ENCODE measurements at places on chromosomes 5 and 9.

- DNase-seq = no peak
These were observed 210.1 kb upstream of the MVB12B start for GRCh38 chr9:126116351-126117157.

GRCh38 chr9:100057624-100058023, 41.2 kb downstream of the ERP44 start:
- DNase-seq = no peak

- no peak for DNase-seq
These were observed 171.3 kb downstream of the NR2F1-AS1 start for GRCh38 chr5:93409691-93410090.

GRCh38 chr9:21078702-21079101, 960 bp upstream of the IFNB1 start:
- no peak for DNase-seq

DNA sequence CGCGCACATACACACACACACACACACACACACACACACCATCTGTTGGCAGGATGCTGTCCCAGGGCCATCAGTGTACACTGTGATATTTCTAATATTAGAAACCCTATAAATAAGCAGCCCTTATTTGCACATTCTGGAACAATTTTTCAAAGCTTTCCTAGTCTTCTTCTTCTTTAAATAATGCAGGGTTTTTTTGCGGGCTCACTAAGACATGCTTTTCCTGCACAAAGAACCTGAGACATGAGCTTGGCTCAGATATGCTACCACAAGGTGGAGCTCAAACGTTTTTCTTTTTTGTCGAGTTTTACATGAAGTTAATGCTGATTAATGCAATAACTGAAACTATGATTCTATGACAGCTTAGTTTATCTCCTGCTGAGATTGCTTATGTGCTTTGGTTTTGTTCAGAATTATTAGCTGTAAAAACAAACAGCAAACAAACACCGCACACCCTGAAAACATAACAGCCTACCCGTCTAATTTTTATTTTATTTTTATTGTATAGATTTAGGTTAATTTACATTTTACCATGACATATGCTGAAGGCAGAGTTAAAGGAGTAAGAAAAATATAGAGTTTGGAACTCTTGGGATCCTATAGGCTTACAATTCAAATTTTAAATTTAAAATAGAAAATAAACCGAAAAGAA, 95.8 kb downstream of the ALDH1A1 start:
- DNase-seq = no peak

- DNase-seq = no peak
These were observed 80.5 kb downstream of the AMBP start for GRCh38 chr9:113997610-113998009.

DNA sequence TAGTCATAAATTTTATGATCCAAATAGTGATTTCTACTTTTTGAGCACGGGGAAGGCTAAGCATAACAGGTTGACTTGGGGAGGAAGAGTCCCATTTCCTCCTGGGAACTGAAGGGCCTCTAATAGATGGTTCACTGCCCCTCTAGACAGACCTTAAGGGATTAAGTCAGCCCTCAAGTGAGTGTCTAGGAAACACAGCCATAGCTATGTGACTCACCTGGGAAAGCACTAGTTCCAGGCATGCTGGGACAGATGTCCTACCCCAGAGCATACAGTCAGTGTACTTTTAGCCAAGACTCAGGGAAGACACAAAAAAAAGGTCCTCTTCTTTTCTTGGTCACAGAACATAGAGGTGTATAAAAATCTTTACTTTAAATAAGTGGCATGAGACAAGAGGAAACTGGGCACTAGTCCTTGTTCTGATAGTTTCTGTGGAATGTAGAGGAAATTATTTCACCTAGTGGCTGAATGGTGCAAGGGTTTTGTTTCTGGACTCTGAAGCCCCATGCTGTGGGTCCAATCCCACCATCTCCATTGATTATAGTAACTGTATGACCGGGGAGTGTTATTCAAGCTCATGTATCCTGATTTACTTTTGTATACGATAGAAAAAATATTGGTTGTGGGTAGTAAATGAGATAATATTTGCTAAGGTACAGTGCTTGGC, 86.0 kb downstream of the NREP start:
- DNase-seq = no peak

GRCh38 chr9:8436786-8437185, 637.2 kb upstream of the DMAC1 start:
- DNase-seq = no peak

- DNase-seq = no peak
These were observed 1.2 kb upstream of the NSD1 start for GRCh38 chr5:177132136-177133095.

DNA sequence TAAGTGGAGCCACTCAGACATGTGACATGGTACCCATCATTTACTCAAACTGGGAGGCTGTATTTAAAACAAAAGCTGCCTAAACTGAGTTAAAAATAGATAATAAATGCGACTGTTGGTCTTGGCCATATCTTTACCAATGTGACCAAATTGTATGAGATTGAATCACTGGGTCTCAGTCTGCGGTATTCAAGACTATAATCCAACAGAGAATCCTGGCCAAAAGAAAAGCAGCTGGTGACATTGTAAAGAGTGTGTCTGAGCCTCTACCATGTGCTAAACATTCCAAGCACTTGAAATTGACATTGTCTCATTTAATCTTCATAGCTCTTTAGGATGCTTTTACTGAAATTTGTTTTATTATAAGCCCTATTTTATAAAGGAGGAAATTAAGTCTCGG, 282.6 kb downstream of the ZNF608 start:
- no peak for DNase-seq

DNA sequence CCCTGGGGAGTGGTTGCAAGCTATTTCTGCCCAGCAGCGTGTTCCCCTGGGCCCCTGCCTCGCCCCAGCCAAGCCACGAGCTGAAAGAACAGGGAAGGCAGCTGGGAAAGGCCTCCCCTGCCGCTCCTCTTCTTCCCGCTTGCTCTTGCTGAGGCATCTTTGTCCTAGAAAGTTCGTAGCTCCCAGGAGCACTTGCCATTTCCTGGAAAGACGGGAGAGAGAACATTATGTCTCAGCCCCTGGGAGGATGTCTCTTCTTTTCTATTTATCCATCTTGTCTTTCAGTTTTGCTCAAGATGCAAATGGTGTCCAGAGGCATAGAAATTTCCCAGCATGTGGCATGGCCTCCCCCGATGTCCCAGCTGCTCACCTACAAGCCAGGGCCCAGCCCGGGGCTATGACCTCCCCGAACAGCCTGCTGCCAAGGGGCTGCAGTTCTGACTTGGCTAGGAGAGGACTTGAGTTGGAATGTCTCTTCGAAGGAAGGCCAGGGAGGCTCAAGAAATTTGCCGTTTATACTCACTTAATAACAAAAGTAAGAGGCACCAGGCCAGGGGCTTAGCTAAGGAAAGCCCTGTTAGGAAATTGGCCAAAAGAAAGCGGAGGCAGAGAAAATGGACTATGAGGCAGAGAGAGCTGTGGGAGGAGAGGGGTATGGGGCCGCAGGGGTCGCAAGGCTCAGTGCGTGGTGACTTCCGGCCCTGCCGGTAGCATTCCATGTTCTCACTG, 87.3 kb downstream of the LIFR start:
- no peak for DNase-seq

DNA sequence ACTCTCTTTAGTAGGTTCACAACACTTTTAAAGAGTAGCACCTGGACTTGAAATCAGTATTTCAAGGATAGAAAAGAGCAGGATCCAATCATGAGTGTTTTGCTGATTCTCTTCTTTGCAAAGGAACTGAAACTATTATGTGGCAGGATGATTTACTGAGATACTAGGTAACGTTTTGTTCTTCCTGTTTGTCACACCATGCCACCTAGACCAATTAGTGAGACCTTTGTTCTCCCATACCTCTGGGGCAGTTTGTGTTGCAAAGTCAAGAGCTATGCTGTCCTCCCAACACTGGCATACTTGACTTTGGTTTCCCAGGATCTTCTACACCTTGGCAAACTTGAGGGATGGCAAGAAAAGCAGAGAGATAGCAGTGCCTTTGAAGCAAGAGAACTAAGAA, 43.4 kb downstream of the PPP1R2B start:
- DNase-seq = no peak

GRCh38 chr5:112316006-112316405, 103.1 kb downstream of the EPB41L4A start:
- no peak for DNase-seq

GRCh38 chr5:125461641-125462072, 715.2 kb upstream of the ZNF608 start:
- no peak for DNase-seq

GRCh38 chr5:12399868-12400267, 495.6 kb upstream of the CTNND2 start:
- DNase-seq = no peak

GRCh38 chr9:123316053-123316718, 39.8 kb upstream of the CRB2 start:
- no peak for DNase-seq

DNA sequence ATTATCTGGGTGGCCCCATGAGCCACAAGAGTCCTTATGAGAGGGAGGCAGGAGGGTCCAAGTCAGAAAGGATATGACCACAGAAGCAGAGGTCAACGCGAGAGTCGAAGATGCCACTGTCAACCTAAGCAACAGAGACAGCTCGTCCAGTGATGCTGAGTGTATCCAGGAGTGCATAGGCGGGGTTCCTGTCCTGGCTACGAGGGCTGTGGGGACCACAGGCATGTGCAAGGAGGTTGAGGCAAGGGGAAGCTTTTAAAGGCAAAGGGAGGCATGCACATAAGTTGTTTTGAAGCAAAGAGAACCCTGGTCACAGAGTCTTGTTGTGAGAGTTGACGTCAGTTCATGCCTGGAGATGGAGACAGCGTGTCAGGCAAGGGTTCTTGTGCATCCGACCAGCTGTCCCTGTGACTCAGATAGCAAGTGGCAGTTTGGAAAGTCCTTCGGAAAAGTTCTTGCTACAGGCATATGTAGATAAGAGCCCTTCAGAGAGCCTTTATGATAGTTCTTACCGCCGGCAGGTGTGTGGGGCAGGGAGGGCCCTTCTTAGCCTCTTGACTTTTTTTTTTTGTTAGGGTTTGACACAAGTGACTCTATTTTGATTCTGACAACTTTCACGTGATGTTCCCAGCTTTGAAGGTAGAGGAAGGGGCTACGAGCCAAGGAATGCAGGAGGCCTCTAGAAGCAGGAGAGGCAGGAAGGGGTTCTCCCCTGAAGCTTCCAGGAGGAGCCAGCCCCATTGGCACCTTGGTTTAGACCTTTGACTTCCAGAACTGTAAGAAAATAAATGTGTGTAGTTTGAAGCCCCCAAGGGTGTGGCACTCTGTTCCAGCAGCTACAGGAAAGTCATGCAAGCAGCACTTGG, 66.0 kb upstream of the FCN1 start:
- DNase-seq = no peak

DNA sequence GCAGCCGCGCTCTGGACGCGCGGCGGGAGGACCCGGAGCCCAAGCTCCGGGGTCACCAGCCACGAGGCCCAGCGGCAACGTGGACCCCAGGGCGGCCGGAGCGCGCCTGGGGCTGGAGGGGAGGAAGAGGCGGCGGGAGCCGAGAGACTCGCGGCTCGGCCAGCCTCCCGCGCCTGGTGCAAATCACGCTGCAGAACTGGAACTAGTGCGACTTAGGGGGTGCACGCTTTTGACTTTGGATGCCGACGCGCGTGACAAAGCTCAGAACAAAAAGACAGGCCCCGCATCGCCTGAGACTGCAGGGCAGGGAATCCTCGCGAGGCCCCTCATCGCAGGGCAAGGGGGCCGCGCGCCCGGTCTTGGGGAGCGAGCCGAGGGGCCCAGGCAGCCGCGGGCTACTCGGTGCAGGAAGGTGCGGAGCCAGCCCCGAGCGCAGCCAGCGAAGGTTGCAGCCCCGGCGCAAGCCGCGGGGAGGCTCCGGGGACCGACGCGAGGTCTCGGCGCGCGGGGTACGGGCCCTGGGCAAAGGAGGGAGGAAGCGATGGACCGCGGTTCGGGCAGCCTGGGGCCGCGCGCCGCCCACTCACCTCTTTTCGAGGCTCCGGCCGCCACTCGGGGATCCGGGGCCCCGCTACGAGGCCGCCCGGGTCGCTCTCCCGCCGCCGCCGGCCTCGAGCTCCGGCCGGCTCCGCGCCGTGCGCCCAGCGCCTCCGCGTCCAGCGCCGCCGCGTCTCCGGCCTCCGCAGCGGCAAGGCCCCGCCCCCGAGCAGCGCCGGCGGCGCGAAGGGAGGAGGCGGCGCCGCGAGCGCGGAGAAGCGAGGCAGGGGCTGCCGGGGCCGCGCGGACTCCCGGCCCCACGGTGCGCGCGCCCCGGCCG, at the start of gene GOLM1:
TSS of gene GOLM1 (minus strand) at position 735 of the 877 bp plus-strand sequence. CDS start 20,238 bp downstream, outside the sequence.
- no peak for DNase-seq

GRCh38 chr9:108544866-108545265, 310.9 kb downstream of the ACTL7B start:
- no peak for DNase-seq

DNA sequence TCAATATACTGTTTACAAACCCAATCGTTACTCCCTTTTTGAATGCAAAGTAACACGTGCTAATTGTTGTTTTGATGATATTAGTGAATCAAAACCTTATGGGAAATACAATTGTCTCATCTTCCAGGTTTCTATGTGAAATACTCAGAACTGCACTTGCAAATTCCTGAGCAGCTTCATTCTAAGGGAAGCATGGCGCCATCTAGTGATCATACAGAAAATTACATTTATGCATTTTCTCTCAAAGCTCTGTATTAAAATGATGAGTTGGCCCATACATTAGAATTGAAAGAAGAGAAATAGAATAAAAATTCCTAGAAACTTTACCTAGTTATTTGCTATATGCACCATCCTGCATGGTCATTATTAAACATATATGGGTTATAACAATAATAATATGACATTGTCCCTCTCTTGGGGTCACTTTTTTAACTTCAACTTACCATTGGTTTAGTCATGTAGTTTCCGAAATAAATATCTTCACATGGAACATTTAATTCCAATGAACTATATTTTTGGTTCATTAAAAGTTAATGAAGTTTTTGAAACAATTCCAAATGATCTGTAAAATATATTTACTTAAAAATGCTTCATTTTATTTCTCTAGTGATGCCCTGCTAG, 220.0 kb downstream of the PDE4D start:
- DNase-seq = no peak

DNA sequence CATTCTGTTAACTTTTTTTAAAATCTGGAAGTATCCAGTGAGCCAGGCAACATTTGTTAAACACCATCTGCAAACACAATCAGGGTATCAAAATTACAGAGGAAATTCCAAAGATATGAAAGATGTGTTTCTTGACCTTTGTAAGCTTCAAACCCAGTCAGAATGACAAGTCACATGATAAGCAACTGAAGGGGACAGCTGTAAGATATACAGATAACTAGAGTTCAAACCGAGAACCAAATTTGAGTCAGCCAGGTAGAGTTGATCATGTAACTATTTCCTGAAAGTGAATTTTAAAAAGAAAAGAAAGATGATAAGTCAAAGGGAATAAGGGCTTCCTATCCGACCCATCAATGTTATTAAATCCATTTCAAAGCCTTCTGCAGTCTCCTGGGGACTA, 196.2 kb downstream of the DEPDC1B start:
- no peak for DNase-seq

DNA sequence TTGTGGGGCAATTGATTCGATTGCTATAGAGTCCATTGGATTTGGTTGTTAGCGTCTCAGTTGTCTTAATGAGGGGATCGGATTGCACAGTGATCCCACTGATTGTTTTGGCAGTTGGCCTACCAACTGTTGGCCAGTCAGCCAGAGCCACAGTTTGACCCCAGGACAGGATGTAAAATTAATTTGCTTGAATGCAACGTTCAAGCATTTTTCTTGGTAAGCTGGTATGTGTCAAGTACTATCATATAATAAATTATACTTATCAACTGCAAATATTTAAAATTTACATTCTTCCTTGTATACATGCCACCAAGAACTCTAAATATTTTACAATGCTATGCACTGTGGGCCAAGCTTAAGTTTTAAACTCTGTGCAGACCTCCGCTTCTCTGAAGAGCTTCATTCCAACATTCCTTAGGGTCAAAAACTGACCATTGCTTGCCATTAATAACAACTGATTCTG, 80.4 kb upstream of the OSMR start:
- no peak for DNase-seq
